ENCODE measurements at places on chromosomes 5 and 9.

- no peak for DNase-seq
These were observed 168.8 kb upstream of the PPP1R2B start for GRCh38 chr5:156681265-156681664.

DNA sequence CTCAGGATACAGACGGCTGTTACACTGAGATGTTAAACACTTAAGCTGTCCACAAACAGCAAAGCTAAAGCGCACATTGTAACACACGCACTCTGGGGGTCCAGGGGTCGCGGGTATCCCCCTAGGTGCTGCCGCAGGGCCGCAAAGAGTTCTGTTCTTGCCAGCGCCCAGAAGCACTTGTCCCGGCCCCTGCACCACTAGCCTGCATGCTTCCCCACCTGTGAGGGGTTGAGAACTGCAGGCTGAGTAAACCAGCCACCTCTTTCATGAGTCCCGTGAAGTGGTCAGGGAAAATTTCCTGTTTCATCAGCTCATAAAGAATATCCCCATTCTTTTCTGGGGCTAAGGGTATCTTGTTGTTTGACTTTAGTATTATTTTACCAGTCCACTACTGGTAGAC is 154.4 kb upstream of the FBXL17 start:
- no peak for DNase-seq

- no peak for DNase-seq
These were observed 7.3 kb upstream of the RHOBTB3 start for GRCh38 chr5:95723632-95724369.

- DNase-seq: no peak
These were observed 556 bp downstream of the PCDHGC3 start for GRCh38 chr5:141476132-141476911.

GRCh38 chr9:98047002-98047401 is 9.5 kb upstream of the NANS start:
- no peak for DNase-seq

GRCh38 chr5:66661149-66661548 is 65.0 kb downstream of the MAST4 start:
- peak; percentile 36 for DNase-seq

- no peak for DNase-seq
These were observed 40.1 kb upstream of the GRHPR start for GRCh38 chr9:37382161-37382981.

- no peak for DNase-seq
These were observed 34.0 kb downstream of the ZNF474 start for GRCh38 chr5:122163121-122164069.

- DNase-seq: no peak
These were observed 125.1 kb upstream of the FST start for GRCh38 chr5:53355316-53355715.

GRCh38 chr9:107571148-107571547 is 81.6 kb upstream of the KLF4 start:
- DNase-seq: no peak

DNA sequence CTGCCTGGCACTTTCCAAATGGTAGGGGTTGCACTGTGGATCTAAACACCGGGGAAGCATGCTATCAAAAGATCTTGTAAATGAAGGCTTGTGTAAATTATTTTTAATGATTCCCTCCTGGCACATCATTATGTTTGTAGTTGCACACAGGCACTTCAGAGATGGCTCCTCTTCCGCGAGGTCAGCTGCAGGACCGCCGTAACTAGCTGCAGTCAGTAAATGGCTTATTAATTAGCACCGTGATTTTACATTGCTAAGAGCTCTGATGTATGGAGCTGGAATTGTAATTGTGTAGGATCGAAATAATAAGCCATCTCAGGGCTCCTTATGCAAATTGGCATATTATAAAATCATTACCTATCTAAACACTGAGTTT is 397.6 kb upstream of the IRX1 start:
- no peak for DNase-seq

GRCh38 chr5:119347991-119348390 is 7.8 kb upstream of the TNFAIP8 start:
- DNase-seq: no peak

DNA sequence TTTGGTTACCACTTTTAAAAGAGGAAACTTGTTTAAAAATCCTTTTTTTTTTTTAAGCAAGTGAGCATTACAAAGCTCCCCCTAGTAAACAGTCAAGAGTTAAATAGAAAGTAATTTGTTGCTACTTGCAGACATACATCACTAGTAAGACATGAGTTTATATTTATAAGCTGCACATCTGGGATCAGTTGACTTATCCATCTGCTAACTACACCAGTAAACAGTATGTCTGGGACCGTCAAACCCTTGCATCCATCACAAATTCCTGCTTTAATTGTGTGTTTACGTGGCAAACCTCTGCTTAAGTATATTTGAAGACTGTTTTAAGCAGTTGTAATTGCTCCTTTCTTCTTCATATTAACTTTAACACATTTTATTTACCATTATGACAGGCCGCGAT is 146.8 kb downstream of the EBF1 start:
- no peak for DNase-seq

- DNase-seq: no peak
These were observed 10.4 kb downstream of the CCDC127 start for GRCh38 chr5:207599-207998.

DNA sequence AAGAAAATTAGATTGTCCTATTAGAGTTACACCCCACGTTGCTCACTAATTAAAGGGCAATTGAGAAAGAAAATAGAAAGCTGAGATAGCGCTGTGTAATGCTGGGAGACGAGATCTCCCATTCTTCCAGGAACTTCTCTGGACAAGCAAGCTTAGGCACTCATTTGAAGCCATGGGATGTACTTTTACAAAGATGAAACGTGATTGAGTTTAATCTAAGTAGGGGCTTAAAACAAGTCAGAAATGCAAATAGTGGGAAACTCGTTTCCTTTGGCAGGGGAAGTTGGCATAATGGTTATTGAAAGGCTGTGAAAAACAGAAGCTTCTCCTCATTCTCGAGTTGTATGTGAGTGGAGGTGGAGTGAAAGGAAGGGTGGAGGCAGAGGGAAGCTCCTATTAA is 3.7 kb downstream of the PRDM6 start:
- DNase-seq: no peak

DNA sequence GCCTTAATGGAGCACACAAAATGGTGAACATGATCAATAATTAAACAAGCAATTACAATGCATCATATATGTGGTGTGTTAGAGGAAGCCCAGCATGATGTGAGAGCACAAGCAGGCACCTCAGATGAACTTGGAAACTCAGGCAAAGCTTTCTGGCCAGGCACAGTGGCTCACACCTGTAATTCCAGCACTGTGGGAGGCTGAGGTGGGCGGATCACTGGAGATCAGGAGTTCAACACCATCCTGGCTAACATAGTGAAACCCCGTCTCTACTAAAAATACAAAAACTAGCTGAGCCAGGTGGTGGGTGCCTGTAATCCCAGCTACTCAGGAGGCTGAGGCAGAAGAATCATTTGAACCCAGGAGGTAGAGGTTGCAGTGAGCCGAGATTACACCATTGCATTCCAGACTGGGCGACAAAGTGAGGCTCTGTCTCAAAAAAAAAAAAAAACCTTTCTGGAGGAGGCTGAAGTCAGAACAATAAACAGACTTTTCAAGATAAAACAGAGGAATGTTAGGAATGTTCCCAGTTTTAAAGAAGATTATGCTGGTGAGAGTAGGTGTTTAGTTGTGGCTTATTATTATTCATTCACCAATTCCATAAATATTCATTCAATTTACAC is 159.4 kb downstream of the CEMIP2 start:
- no peak for DNase-seq

GRCh38 chr9:95508242-95508967 is 8.4 kb downstream of the PTCH1 start:
- DNase-seq: no peak

DNA sequence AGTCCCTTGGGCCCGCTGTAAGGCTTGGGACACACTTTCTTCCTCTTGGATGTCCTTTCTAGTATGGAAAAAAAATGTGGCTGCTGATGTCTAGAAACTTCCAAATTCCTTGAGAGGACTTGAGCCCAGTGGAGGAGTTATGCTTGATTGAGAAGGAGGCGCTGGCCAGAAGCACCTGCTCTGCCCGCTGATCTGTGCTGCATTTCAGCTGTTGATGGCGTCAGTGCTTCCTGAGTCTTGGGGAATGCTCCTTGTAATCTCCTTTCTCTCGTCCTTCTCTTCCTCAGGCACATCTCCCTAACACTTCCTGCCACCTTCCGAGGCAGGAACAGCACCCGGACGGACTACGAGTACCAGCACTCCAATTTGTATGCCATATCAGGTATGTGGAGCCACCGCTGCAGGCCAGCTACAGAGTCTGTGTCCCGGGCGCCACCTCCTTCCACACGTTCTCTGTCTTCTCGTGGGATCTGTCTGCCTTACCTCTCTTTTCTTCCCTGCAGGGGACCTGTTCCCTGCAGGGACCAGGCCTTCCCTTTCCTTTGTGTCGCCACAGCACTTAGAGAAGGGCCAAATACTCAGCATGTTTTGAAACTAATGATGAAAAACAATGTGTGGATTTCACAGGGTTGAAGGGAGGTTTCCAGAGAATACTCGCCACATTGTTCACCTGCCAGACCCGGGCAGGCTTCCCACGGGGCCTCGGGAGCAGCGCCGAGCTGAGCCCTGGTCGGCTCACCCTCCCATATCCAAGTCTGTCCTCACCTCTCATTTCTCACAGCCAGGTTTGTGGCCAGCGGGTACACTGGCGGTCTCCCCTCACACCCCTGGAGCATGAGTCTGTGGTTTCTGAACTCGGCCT is 95.2 kb downstream of the MVB12B start:
- DNase-seq: peak; percentile 38

DNA sequence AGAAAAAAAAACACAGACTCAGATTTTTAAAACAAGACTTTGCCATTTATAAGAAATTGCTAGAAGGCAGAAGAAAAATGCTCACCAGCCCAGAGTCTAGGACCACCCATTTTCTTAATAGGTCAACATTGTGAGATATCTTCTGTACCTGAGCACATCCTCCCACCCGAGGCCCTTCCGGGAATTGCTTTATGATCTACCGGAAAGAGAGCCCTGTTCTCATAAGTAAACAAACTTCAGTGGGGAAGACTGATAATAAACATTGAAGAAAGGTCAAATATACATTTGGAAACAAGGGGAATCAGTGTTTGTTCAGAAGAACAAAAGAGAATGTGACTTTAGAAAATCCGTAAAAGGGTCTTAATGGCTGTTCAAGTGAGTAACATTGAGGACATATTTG is 44.4 kb downstream of the PRKACG start:
- no peak for DNase-seq

DNA sequence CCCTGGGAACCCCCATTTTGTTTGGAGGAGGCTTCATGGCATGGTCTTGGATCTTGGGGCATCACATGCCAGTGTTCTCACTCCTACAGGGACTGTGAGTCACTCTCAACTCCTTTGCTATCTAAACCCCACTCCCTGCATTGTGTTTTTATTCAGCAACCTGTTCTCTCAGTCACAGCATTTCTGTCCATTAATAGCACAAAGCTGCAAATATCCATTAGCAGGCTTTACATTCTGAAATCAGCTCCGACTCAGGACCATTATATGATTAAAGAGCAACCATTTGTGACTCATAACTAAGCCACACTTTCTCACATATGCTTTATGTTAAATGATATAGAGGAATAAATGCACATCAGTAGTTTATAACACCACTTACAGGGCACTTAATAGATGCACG is 462.1 kb upstream of the BRINP1 start:
- DNase-seq: no peak

GRCh38 chr5:170537451-170538095 is 33.8 kb downstream of the KCNIP1 start:
- DNase-seq: peak; percentile 52

GRCh38 chr5:119031011-119031886 is 39.6 kb upstream of the DMXL1 start:
- no peak for DNase-seq

GRCh38 chr9:15155826-15156225 is 151.2 kb downstream of the TTC39B start:
- no peak for DNase-seq

GRCh38 chr9:94870465-94870792 is 143.9 kb downstream of the AOPEP start:
- no peak for DNase-seq

DNA sequence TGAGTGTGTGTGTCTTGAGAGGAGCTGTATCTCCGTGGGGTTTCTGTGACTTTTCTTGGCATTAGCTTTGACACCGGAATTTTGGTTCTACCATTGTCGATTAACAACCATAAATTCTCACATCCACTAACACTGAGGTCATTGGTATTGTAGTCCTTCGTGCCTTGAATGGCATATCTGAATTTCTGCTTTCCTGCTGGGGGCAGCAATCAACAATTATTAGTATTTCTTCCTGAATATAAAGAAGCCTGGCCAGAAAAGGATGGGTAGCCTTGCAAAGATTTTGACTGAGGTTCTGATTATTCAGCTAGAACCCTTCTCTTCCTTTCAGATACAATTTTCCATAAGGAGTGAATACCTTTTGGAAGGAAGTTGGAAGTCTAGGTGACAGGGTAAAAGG is 33.5 kb upstream of the SHOC1 start:
- no peak for DNase-seq

DNA sequence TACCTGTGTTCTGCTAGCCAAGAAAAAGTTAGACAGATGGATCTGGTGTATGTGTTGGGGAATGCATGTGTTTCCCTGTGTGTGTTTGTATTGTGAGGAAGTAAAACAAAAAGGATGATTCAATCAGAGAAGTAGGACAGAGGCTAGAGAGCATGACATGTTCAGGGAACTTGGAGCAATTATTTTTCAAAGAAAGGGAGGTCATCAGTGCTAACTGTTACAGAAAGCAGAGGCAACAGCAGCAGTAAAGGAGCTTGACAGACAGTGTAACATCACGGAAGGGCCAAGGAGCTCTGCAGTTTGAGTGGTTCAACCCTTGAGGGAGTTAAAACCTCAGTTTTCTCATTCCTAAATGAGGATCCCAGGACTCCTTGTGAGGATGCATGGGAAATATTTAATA is 13.2 kb downstream of the SPINK1 start:
- DNase-seq: no peak

GRCh38 chr5:31359839-31360238 is 166.4 kb downstream of the CDH6 start:
- DNase-seq: no peak

DNA sequence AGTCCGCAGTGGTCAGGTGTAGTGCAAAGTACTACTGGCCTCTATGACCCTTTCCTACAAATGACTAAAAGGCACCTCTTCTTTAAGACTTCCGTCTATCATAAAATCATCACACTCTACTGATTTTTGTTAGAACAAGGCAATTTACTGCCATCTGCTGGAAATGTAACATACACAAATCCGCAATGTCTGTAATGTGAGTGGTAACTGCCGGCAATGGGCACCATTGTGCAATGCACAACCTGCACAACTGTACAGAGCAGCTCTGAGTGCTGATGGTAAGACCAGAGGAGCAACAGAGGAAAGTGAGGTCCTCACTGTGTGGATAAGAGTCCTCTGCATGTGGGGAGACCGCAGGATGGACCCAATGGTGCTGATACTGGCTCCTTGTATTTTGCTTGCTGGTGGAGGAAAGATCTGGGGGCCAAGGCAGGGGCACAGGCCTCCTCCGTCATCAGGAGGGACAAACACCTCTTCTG is 103.7 kb downstream of the ATPSCKMT start:
- DNase-seq: peak; percentile 42

GRCh38 chr5:6736106-6736505 is 22.9 kb downstream of the TENT4A start:
- DNase-seq: no peak

- DNase-seq: no peak
These were observed 1019.0 kb downstream of the CDH18 start for GRCh38 chr5:18968966-18969365.

GRCh38 chr5:107388141-107388861 is 282.4 kb downstream of the EFNA5 start:
- DNase-seq: no peak

- no peak for DNase-seq
These were observed 383.0 kb downstream of the EBF1 start for GRCh38 chr5:158716668-158717067.
